Stomach (tissue), 19 donors: ENCODE measurements at places on chromosomes 3 and 15.

GRCh38 chr15:42151736-42152135, 4.7 kb downstream of the PLA2G4F start:
- DNase-seq, result no peak

- no peak for DNase-seq
Measured at GRCh38 chr3:71517271-71517791, 66.2 kb downstream of the FOXP1 start.

DNA sequence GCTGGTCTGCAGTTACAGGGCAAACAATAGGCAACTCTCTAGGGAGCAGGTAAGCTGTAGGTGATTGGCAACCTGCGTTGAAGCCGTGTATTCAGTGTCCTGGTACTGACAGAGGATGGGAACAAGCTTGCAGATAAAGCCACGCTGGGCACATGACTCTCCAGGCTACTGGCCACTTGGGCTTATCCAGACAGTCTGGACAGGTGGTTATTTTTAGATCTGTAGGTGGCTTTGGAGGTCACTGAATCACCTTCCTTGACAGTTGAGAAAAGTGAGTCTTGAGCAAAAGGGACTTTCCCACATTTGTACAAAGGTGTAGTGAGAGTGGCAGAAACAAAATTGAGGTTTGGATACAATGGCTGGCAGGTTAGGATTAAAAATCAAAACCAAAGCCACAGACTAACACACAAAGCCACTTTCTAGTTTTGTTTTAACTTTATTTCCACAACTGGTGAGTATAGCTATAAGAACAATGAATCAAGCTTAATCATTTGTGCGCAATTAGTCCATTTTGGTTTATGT, 22.3 kb upstream of the IL1RAP start:
- no peak for DNase-seq

GRCh38 chr15:88036154-88036839, 220.2 kb downstream of the NTRK3 start:
- no peak for DNase-seq

GRCh38 chr15:100705065-100705464, 102.7 kb downstream of the ASB7 start:
- DNase-seq, result no peak

DNA sequence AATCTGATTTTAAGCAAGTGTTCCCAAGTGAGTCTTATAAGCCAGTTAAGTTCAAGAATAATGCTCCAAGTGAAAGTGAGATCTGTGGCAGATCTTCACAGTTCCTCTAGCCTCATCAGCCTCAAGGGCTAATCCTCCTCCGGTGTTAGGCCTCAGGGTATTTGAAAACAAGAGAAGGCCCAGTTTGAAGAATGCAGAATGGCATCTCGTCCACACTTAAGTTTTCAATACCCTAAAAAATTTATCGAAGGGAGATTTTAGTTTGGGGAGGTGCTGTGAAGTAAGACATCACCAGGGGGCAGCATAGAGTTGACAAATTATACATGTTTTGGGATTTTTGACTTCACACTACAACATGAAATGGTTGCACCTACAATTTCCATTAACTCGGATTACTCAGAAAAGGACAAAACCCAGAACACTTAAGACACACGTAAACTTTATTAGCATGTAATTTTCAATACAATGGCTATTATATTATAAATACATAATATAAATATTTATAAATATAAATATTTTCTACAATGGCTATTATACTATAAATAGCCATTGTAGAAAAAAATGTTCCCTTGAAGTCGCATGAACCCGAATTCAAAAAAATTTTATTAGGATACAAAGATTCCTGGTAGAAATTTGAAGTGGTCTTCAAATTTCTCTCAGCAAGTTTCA, 2.3 kb upstream of the TMEM266 start:
- peak; percentile 74 for DNase-seq

GRCh38 chr3:193124861-193125260, 116.2 kb upstream of the PLAAT1 start:
- peak; percentile 30 for DNase-seq

DNA sequence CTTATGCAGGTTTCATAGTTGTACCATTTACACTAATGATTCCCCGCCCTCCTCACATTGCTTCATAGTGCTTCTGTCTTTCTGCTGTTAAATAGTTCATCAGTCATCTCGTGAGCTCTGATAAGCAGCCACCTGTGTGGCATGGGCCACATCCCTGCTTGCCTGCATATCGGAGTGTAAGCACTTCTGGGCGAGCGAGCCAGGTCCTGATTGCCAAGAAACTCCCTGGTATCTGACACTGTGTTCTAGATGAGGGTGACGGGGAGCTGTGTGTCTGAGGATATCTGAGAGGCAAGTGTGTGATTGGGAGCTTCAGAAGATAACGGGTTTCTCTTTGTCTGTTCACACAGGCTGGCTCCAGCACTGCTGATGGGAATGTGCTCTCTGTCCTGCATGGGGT, 130.6 kb downstream of the LRIG1 start:
- DNase-seq, result no peak

GRCh38 chr3:195085356-195086130, 185.4 kb downstream of the XXYLT1 start:
- DNase-seq, result no peak

GRCh38 chr15:100596792-100597191, 5.2 kb downstream of the LINS1 start:
- peak; percentile 26 for DNase-seq

DNA sequence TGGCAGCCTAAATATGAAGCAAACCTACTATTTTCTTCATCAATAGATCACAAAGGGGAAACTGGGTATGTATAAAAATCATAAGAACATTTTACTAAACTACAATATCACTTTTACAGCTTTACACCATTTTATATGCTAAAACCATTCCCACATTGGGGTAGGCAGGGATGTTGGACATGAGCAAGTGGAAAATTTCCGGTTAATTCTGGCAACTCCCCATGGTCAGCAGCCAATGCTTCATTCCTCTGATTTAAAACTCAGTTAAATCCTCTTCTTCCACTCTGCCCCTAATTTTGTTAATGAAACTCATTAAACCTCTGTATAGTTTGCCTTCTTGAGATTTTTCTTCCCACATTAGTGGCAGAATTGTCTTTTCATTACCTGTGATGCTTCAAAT, 552.5 kb upstream of the NECTIN3 start:
- no peak for DNase-seq

- DNase-seq, result peak; percentile 77
Measured at GRCh38 chr3:172065967-172066762, 26.8 kb downstream of the FNDC3B start.

DNA sequence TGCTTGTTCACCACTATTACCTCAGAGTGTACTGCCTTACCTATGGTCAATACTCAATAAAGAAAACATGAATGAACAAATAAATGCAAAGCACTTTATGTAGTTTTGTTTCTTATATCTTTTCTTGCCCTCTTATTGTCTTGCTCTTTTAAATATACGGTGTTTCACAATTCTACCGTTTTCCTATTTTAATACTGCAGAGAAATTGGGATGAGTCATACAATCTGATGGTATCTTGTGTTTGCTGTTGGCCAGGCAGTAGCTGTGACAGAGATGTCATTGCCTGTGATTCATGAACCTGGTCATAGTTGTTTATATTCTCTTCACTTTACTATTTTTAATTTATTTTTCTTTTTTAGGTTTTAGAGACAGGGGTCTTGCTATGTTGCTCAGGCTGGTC, 48.3 kb downstream of the SERP1 start:
- DNase-seq, result no peak

GRCh38 chr15:45612790-45613415, 21.9 kb upstream of the SQOR start:
- no peak for DNase-seq
